Neural progenitor cell (in vitro differentiated cells): ENCODE measurements at places on chromosomes 7 and 10.

DNA sequence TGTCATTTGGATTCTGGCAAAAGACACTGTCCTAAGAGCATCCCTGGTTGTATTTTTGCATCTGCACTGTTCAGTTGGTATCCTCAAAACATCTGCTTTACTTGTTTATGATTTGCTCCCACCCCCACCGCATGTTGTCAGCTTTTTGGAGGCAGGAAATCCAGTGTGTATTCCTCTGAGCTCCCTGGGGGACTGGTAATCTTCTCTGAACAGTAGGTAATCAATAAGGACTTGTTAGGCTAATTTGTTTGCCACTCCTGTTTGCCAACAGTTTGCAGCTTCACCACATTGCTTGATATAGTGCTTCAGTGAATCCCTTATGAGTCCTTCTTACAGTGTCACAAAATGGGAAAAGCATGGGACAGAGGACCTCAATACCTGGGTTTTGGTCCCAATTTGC lies 49.1 kb downstream of the FEZF1 start:
- no peak for DNase-seq

DNA sequence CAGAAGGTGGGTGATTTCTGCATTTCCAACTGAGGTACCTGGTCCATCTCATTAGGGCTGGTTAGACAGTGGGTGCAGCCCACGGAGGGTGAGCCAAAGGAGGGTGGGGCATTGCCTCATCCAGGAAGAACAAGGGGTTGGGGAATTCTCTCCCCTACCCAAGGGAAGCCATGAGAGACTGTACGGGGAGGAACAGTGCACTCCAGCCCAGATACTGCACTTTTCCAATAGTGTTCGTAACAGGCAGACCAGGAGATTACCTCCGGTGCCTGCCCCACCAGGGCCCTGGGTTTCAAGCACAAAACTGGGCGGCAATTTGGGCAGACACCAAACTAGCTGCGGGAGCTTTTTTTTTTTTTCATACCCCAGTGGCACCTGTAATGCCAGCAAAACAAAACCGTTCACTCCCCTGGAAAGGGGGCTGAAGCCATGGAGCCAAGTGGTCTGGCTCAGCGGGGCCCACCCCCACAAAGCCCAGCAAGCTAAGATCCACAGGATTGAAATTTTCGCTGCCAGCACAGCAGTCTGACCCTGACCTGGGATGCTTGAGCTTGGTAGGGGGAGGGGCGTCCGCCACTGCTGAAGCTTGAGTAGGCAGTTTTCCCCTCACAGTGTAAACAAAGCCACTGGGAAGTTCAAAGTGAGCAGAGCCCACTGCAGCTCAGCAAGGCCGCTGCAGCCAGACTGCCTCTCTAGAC lies 31.2 kb downstream of the ARMC10 start:
- DNase-seq = peak; percentile 9

- no peak for DNase-seq
Measured at GRCh38 chr7:25843467-25843866, 308.5 kb upstream of the NFE2L3 start.

GRCh38 chr7:52670608-52671225 lies 364.7 kb upstream of the POM121L12 start:
- DNase-seq = peak; percentile 66

DNA sequence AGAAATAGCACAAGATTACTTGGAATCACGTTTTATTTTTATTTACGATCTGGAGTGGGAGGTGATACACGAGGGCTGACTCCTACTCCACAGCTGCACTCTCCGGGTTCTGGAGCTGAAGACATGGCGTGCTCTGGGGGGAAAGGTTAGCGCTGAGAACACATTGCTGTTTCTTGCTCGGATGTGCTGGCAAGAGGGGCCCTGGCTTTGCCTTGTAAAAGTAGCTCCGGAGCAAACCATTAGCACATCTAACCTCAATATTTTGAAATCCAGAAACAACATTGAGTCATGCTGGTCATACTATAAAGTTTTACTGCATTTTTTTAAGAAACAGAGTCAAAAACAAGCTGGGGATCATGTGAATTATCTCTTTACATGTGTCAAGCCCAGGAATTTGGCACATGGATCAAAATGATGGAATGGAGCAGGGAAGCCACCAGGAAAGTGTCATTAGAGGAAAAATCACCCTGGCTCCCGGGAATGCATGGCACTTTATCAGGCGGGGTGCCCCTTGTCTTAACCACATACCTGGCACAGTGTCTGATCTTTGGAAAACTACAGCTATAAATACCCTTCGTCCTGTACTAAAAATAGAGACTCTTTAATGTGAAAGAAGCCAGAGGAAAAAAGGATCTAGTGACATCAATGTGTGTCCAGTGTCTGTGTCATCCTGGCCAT lies 31.6 kb upstream of the LYZL1 start:
- DNase-seq = no peak

- no peak for DNase-seq
Measured at GRCh38 chr10:119100434-119101238, 3.3 kb upstream of the DENND10 start.

DNA sequence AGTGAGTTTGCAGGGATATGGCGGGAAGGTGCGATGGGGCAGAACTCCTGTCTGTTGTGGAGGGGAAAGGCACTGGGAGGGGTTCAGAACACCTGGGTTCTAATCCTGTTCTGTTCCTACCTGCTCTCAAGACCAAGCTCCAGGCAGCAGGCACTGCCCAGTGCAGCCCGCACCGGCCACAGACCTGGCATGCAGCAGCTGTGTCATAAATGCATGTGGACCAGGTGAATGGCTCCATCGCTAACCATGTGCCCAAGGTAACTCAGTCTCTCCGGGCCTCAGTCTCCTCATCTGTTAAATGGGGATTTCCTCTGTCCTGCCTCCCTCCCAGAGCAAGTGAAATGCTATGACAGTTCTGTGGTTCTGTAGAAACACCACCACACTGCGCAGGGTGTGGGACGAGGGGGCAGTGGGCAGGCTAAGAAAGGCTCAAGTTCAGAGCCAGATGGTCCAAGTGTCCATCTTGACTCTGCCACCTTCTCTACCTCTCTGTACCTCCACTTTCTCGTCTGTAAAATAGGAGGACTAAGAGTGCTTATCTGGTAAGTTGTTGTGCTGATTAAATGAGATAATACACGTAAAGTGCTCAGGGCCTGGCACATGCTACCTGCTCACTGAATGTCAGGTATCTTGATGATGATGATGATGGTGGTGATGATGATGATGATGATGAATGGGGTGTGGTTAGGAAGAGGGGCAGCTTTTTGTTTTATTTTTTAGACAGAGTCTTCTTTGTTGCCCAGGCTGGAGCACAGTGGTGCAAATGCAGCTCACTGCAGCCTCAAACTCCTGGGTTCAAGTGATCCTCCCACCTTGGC lies 22.9 kb downstream of the ATP6V1F start:
- no peak for DNase-seq

GRCh38 chr10:29387269-29387668 lies 98.4 kb downstream of the LYZL1 start:
- DNase-seq = no peak

DNA sequence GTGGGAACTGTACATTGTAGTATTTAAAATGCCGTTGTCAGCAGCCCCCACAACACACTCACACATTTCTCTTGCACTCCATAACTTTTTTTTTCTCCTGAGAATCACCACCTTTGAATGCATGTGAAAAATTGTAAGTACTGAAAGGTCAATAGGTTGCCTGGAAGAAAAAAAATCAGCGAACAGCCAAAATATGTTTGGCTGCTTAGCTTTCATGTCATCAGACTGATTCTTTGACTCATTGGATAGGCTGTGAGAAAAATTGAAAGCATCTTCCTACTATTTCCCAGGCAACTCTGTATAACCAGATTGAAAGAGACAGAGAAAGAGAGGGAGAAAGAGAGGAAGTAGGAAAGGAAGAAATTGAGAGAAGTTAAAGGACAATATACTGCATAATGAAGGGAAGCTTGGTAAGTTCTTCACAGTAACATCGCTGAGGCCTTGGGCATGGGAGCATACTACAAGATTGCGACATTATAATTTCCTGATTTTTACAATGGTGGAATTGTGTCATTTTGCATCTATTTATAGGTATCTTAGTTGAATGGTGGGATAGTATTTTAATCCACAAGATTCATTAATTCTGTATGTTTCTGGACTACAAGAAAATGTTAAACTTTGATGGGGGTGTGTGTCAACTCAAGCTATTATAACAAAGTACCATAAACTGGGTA lies 249.3 kb upstream of the KCND2 start:
- DNase-seq = no peak

DNA sequence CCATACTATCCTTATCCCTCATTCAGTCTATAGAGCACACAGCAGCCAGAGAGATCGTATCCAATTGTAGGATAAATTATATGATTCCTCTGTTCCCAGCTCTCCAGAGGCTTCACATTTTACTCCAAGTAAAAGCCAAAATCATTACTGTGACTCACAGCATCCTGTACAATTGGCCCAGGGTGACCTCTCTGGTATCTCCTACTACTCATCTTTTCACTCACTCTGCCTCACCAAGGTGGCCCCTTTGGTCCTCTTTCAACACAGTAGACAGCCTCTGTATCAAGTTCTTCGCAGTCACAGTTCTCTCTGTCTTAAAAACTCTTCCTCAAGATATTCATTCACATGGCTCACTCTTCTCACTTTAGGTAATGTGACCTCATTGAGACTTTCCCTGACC lies 72.6 kb upstream of the LSM8 start:
- DNase-seq = no peak

GRCh38 chr7:71716690-71717089 lies 584.7 kb downstream of the GALNT17 start:
- peak; percentile 26 for DNase-seq

- no peak for DNase-seq
Measured at GRCh38 chr10:118497227-118497626, 98.2 kb downstream of the PRLHR start.

DNA sequence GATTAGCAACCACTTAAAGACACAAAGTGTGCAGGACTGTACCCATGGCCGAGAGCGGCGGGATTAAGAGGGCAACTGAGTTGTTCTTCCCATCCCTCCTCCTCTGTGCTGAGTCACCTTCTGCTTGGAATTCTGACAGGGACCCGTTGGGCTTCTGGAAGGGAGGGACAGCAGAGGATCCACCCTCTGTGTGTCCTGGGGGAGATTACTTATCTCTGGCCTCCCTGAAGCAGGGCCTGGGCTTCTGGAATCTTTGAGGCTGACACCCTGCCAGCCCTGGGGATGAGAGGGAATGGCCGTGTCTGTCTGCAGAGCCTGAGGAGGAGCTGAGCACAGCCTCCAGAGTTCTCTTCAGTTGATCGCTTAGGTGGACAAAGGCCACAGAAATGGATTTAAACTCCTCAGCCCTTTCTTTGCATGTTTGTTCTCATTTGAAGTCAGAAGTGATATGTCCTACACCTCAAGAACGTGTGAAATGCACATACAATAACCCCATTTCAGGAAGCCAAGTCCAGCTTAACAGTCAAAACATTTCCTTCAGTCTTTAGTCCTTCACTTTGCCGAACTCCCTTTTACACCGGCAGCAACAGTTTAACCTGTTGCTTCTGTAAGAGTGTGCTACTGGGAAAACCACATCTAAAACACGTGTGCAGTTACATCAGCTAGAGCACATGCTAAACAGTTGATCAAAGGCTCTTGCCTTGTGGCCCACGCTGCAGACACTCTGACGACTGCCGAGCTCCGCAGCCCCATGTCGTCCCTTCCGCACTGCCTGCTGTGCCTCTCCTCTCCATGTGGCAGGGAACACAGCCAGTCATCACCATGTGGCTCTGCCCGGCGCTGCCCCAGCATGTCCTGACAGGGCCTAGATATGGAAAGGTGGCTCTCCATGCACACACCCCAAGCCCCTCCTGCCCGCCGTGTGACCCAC lies 55.7 kb downstream of the IKZF1 start:
- peak; percentile 15 for DNase-seq

DNA sequence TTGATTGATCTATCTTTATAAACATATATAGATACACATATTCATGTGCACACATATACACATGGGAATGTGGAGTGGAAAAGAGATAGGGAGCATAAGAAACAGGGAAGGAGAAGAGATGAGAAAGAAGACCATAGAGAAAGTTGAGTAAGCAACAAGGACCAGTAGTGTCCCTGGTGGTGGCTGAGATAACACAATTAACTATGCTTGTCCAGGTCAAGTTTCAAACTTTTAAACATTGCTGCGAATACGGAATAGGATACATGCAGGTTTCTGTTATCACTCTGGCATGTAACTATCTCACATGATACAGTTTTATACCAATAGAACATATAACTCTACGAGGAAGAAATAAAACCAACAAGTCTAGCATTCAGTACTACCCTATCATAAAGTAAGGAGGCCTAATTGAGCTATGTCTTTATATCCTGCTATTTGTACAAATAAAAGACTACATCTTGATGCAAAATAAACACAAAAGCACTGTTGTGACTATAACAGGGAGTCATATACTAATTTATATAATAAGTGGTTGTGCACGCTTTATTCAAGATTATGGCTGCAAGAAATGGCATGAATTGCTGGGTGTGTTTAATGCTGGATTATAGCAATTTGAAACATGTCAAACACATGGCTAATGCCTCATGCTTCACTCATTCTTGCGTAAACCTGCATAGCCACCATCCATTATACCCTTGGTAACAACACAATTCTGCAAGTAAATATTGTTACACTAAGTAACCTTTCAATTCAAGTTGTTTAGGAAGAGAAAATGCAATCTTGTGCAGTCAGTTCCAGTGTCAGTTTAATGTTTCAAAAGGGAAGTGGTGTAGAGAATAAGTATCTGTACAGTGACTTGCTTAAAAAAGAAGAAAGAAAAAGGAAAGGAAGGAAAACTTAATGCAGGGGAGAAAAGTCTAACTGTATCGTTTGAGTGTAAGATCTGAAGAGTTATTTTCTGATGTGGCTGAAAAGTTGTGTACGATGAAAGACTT lies 8.2 kb downstream of the FOXP2 start:
- DNase-seq = peak; percentile 29

GRCh38 chr7:32200646-32201045 lies 130.4 kb upstream of the PDE1C start:
- no peak for DNase-seq

GRCh38 chr10:21728618-21729017 lies 194.6 kb downstream of the MLLT10 start:
- DNase-seq = no peak

DNA sequence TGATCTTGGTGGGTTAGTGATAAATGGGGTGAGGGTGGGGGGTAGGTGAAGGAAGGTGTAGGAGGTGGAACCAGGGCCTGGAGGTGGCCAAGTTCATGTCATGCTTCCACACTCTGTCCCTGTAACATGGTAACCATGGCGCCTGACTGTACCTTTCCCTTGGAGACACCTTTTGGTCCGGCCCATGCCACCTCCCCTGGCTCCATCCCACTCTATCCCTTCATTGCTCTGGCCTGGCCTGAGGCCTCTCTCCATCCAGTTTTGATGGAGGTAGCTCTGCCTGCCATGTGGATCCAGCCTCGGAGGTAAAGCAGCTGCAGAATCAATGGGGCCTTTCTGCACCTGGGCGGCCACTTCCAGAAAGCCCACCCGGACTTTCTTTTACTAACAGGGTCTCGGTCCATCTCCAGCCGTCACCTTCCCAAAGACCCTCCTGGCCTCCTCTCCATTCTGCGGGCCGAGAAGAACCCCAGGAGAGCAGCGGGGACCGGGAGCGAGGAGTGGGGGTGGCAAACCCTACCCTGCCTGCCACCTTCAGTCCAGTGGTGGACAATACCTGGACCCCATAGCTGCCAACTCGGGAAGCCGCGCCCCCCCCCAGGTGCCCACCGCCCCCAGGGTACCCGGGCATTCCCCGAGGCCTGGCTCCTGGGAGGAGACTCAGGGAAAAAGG lies 504 bp upstream of the TRRAP start:
- DNase-seq = no peak

GRCh38 chr7:18337048-18337809 lies 158.3 kb upstream of the HDAC9 start:
- no peak for DNase-seq
